ENCODE measurements at places on chromosomes 6 and 20.

GRCh38 chr6:27890445-27891319 lies 21.5 kb downstream of the OR2B2 start:
- DNase-seq, result no peak

- no peak for DNase-seq
Measured at GRCh38 chr6:75178757-75179156, 27.1 kb downstream of the COL12A1 start.

DNA sequence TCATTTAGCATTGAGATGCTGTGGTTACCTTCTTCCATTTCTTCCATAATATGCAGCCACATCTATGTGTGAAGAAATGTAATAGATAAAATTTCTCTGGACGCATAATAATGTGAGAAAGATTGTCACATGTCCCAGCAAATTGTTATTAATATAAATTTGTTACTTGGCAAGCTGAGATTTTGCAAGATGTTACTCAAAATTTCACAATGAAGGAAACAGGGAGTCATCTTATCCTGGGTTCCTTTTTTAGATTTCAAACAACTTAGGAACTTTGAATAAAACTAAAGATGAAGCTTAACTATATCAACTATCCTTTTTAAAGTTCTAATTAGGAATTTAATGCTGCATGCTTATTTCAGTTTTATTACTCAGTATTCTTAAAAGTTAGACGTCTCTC lies 3.6 kb downstream of the ESR1 start:
- DNase-seq, result no peak

DNA sequence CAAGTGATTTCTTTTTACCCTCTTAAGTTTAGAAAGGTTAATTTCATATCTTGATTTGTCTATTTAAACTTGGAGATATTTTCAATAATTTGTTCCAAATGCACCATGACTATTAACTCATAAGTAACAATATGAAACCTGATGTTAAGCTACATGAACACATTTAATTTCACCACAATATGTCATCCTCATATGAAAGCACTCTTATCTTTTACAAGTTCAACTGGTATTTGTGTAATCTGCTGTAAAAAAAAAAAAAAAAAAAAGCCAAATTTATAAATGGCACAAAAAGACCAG lies 110.4 kb downstream of the HFE start:
- no peak for DNase-seq

GRCh38 chr6:3751077-3751729 lies at the start of gene PXDC1:
PXDC1 (minus strand) TSS chr6:3751713; CDS start chr6:3751531, 182 bp downstream.
- DNase-seq, result no peak

DNA sequence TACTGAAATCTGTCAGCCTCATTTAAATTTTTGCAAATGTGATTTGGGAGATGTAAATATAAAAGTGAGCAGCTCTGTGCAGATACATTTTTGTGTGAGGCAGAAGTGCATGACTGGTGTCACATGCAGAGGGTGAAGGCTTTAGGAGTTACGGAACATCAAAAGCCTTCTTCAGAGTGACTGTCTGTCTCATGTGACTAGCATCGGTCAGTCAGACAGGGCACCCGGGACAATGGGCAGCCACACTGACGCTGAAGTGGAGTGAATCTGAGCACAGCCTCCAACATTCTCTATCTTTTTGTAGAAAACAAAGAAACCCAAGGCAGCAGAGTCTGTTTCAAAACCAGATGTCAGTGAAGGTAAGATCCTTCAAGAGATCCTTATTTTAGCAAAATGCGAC lies 7.9 kb upstream of the FAM209A start:
- DNase-seq, result no peak

GRCh38 chr20:34512266-34512954 lies 3.8 kb upstream of the DYNLRB1 start:
- DNase-seq, result no peak

- DNase-seq, result no peak
Measured at GRCh38 chr6:157759028-157759427, 64.0 kb upstream of the SNX9 start.

Data from amygdala (tissue), 56 donors.